NCI-H774 (cell line): ENCODE measurements at places on chromosomes 2 and 18.

DNA sequence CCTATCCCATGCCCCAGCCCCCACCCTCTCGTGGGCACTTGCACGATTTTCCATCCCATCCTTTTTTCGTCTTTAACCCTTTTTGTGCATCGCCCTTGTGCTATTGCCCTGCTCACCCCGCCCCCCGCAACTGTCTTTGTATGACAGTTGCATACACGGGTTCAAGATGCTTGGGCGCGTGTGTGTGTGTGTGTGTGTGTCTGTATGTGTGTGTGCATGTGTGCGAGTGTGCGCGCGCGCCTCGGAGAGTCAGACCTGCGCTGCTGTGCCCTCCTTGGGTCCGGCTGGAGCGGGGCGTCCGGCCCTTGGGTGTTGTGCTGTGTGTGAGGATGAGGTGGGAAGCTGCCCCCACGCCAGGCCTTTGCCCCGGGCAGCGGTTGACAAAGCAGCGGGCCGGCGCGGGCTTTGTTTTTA, 230.7 kb downstream of the HAUS1 start:
- DNase-seq, result peak; percentile 9

DNA sequence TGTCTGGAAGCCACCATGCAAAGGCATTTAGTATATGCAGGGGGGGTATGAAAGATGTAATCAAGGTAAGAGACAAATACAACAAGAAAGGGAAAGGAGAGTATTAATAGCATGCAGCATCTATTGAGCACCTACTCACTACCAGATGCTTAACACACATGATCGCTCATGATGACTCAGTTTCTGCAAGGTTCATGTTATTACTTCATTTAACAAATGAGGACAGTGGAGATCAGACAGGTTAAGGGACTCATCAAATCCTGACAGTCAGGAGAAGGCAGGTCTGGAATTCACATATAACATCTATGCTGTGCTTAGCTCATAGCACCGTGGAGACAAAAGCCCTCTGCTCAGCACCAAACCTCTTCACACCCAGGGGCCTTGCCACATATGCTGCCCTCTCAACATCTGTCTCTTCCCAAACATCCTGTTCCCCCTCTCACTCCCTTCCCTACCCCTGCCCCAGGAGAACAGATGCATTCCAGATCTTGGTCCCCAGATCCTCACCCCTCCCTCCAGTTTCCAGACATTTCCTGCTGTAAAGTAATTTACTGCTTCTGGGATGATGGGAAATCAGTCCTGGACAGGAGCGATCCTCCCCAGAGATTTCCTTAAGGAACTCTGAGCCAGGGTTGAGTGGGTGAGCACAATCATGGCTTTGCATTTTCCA, 155.3 kb downstream of the ANTXR1 start:
- DNase-seq, result no peak

DNA sequence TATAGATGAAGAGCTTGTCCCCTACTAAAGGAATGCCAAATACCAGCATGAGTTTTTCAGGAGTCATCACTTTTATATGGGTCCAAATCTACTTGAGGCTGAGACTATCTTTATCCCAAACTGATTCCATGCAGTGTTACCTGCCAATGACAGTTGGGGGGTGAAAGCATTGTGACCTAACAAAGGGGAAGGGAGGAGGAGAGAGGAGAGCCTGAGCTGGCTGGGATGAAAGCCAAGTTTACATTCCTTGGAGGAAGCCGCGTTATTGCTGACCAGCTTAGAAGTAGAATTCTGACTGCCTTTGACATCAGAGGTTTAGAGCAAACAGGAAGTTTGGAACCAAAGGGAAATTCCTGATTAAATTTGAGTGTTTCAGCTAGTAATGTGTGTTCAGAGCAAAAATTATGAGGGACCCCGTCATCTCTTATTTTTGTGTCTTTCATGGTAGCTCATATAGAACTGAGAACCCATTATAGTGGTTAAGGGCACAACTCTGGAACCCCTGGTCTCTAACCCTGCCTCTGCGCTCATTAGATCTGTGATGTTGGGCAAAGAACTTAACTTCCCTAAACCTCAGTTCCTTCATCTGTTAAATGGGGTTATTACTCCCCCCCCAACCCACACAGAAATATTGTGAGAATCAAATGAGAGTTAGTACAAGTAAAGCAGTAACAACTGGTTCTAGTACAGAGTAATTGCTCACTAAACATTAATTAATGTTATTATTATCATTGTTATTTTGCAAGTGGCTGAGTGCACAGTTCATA, 199.3 kb upstream of the EPAS1 start:
- DNase-seq, result no peak

GRCh38 chr2:70354264-70354949, 52.5 kb upstream of the FAM136A start:
- DNase-seq, result no peak

DNA sequence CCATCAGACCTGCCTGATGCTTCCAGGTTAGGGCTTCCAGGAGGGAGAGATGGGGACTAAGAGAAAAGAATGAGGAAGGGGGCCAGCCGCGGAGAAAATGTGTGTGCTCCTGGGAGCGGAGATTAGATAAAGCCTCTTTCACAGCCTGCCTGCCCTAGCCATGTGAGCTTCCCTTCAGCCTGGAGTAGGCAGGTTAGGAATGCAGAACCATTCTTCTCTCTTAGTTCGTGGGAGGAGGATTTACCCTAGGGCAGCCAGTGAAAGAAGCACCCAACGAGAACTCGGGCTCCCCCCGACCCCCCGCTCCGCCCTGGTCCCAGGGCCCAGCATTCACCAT, 36.1 kb downstream of the POMC start:
- no peak for DNase-seq

DNA sequence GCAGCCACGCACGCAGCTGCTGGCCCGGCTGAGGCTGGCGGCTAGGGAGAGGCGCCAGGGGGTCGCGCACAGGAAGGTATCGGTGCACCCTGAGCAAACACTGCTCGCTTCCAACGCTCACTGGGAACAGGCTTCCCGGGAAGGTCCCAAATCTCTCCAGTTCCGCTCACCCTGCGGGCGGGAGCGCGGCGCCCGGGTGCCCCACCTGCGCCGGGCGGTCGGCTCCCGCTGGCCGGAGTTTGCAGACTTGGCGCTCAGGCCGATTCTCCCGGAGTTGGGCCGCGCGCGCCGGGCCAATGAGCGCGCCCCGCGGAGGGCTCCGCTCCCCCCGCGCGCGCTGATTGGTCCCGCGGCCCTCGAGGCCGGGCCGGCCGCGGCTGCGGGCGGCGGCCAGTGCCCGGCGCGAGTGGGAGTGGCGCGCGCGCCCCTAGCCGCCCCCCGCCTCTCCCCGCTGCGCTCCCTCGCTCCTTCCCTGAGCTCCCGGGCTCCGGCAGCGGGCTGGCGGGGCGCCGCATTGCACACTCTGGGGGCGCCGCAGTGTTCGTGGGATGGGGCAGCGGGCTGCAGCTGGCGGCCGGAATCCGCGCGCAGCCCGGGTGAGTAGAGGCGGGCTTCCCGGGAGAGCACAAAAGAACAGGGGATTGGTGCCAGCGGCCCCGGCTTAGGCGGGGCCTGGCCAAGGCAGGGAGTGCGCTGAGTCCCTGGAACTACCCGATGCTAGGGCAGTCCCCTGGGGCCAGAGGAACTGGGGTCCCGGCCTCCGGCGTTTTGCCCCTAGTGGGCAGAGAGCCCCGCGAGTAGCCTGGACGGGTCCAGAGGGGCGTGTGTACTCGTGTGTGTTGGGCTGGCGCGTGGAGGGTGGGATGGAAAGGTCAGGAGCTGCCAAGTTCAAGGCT, at the start of gene LYPD6:
Gene LYPD6 (plus strand): TSS at position 461 of the 896 bp plus-strand sequence. CDS start 107,122 bp downstream, outside the sequence.
- peak; percentile 89 for DNase-seq

DNA sequence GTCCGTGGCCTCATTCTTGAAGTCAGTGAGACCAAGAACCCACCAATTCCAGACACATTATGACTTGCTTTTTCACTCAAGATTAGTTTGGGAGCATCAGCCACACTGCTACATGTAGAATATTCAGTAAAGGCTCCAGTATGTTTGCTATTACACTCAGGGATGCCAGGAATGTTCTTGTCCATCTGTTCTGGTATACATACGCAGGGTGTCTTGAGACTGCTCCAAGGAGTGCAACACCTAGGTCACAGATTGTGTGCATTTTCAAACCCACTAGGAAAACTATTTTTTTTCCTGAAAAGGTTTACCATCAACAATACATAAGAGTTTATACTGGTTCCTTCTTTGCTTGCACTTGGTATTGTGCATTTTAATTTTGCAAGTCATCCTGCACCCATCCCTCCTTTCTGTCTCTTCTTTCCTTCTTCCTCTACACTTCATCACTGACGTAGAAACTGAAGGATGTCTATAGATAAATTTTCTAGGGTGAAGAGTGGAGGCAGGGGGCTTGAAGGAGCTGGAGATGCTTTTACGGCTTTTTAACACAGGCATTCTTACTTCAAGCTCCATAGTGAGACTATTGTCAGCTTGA, 35.3 kb upstream of the MAP2 start:
- DNase-seq, result no peak
